A673 (cell line): ENCODE measurements at places on chromosomes 11 and 22. TPM values are rescaled to one million over a fixed set of nuclear protein-coding genes. Genes with fewer than 3 reads are reported as not detected.

The NUMA1 gene
- total RNA-seq, result 216 and 231 TPM in 2 replicates

The IFITM10 gene
- total RNA-seq, result 0.24 TPM in 1 of 2 replicates, not detected in the other

The BATF2 gene
- not detected in 2 replicates for total RNA-seq

The CNGA4 gene
- not detected in 2 replicates for total RNA-seq

- no peak for DNase-seq
Observed at GRCh38 chr22:17954860-17955587, 69.3 kb downstream of the MICAL3 start.
